Sciatic nerve (tissue), 2 donors: ENCODE measurements at places on chromosomes 1 and 21. TPM values are rescaled to one million over a fixed set of nuclear protein-coding genes. Genes with fewer than 3 reads are reported as not detected.
A peak's percentile ranks its signal among the peaks of the same experiment; 100 is the strongest.

DNA sequence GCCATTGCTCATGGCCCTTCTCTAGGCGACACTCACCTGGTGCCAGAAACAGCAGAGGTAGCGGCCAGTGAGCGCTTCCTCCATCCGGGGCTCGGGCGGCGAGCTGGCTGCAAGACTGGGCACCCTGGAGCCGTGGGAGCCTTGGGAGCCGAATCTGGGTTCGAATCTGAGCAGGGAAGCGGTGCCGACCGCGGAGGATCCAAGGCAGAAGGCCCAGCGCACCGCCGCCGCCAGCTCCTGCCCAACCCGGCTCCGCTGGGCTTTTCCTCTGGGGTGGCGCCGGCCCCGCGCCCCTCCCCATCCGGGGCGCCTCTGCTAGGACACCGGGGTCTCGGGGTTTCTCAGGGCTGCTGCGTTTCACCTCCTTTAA, 1.7 kb upstream of the PRDM16 start:
- DNase-seq = peak; percentile 56

DNA sequence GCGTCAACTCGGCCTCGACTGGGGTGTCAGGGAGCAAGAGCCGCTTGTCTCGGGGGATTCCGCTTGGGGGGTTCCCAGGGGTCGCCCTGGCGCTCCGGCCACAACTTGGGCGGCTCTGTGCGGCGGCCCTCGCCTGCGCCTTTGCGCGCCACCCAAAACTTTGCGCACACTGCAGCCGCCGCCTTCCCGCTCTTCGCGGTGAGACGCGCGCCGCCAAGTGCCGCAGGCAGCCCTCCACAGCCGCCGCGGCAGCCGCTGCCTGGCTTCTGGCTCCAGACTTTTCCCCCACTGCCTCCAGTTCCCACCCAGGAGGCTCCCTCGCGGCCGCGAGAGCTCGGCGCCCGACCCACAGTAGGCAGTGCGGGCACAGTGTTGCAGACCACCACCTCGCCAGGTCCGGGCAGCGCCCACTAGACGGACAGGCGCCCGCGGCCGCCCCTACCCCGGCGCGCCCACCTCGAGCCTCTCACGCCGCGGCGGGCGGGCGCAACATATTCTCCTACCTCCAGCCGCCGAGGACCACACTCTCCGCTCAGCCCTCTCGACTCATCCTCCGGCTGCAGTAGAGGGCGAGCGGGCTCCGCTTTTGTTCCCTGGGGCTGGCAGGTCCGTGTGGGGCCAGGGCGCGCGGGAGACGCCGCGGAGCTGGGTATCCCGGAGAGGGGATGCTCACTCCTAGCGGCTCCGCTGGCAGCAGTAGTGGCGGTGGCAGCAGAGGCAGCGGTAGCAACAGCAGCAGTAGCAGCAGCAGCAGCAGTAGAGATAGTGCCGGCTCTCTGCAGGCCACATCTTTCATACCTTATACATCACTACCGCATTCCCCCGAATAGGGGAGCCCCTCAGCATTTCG, 296.6 kb downstream of the OMA1 start:
- no peak for DNase-seq

The DMRTA2 gene
- not detected for total RNA-seq

DNA sequence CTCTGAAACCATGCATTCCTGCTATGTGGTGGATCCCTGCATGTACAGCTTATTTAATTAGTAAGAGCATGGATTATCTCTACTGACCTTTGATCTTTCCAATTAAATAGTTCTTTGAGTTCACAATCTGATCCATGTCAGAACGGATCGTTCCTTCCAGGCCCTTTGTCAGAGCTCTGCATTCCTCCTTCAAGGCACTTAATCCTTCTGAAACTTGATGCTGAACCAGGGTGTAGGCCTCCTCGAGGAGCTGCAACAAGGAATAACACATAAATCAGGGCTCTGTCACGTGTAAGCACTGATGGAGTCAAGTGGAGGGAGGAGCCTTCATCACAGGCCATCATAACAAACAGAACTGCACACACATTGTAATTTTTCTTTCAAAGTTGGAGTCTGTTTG, 68.4 kb upstream of the EDEM3 start:
- no peak for DNase-seq

The GADD45A gene
- total RNA-seq = 34.6 TPM

The CBR3 gene
- 15.4 TPM for total RNA-seq

DNA sequence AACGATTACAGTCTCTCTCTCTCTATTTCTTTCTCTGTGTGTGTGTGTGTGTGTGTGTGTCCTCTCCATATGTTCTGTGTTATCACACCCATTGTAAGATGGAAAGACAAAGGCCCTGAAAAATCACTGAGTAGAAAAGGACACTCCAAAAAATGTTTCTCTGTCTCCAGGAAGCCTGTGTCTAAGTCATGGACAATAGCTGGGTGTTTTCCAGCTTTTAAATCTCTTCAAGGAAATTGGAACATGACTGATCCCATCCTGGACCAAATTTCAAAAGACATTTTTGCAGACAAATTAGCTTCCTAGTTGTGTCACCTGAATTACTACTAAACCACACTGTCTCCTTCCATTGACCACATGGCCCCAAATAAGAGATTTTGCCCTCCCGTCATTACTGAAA, 31.0 kb upstream of the LMX1A start:
- DNase-seq = no peak
